Psoas muscle (tissue), 8 donors: ENCODE measurements at places on chromosomes 2 and 18.
A peak's percentile ranks its signal among the peaks of the same experiment; 100 is the strongest.

GRCh38 chr18:52888014-52888413 lies 548.0 kb downstream of the DCC start:
- no peak for DNase-seq

GRCh38 chr2:147910990-147911473 lies 66.2 kb downstream of the ACVR2A start:
- DNase-seq, result no peak

- no peak for DNase-seq
Observed at GRCh38 chr2:8549942-8550341, 131.9 kb upstream of the ID2 start.

- DNase-seq, result no peak
Observed at GRCh38 chr2:165874445-165875039, 79.0 kb downstream of the TTC21B start.

GRCh38 chr2:237978058-237978712 lies 11.4 kb downstream of the UBE2F start:
- no peak for DNase-seq

GRCh38 chr18:8948471-8949149 lies 153.9 kb upstream of the NDUFV2 start:
- DNase-seq, result no peak

DNA sequence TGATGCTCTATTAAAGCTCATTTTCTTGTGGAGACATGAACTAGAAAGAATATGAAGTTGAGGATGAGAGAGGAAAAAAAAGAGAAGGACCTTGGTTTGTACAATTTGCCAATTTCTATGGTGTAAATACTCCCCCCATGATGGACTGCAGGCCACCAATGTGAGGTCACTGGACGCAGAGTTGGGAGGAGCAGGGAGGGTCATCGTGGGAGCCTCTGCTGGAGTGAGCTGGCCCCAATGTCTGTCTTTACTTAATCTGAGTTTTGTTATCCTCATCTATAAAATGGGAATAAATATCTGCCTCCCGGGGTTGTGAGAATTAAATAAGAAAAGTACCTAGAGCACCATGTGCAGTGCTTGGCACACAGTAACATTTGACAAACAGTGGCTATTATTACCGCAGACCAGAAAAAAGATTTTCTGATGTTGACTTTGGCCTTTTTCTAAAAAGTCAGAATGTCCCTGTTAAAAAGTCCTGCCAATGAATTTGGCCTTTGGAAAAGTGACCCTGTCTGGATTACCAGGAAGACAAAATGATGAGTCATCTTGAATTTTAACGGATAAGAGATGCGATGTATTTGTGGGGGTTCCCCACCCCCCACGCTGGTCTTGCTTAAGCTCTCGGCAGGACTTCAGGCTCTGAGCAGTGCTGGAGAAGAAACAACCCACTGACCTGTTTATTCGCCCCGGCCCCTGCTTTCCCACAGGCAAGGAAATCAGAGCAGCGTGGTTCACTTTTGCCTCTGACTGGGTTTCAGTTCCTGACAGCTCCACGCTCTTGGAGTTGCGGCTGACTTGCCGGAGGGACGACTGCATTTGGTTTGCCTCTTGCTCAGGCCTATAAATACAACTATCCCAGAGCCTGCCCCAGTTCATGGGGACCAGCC lies 50.3 kb upstream of the FOSL2 start:
- DNase-seq, result peak; percentile 81

DNA sequence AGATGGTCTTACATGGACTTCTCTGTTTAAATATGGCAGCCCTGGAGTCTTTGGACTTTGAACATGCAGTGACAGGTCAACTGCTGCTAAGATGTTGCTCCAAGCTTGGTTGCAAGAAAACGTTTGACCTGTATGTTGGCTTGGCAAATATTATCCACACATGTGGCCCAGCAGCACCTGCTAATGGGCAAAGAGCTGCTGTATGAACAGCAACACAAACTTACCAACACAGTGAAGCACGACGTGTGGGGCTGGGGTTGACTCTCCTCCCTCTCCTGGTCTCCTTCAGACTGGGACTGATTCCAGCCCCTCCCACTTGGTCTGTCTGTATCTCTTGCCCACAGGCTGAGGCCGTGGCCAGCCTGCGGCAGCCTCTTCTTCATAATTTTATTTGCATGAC lies 3.8 kb downstream of the KCNE4 start:
- peak; percentile 15 for DNase-seq

GRCh38 chr2:45343251-45344017 lies 267.6 kb downstream of the SRBD1 start:
- no peak for DNase-seq

DNA sequence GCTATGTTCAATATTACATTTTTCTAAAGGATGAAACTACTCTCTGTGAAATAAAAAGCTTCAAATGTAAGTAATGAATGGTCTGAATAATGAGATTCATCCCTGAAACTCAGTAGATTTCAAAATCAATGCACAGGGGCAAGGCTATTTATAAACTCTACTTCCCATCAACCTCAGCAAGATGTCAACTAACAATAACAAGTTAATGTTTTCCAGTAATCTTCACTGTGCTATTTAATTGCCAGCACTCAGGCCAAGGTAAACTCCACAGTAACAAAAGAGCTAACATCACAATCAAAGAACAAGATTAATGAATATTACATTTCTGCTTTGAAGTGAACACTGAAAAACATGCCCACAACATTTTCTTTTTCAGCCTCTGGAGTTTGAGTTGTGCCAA lies 144.3 kb upstream of the ZFP36L2 start:
- no peak for DNase-seq

- no peak for DNase-seq
Observed at GRCh38 chr2:33526132-33526531, 49.7 kb downstream of the RASGRP3 start.

DNA sequence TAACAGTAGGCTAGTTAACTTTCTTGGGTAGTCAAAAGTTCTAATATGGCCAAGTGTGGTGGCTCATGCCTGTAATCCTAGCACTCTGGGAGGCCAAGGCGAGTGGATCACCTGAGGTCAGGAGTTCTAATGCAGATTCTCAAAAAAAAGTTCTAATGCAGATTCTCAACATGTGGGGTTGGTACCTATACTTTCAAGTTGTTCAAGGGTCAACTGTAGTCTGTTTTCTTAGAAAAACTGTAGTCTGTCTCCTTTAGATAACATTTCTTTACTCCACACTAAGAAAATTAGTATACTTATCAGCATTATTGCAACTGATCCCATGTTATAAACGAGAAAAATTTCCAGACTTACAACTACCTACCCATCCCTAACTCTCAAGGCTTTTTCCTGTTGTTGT lies 16.6 kb downstream of the INO80D start:
- no peak for DNase-seq

DNA sequence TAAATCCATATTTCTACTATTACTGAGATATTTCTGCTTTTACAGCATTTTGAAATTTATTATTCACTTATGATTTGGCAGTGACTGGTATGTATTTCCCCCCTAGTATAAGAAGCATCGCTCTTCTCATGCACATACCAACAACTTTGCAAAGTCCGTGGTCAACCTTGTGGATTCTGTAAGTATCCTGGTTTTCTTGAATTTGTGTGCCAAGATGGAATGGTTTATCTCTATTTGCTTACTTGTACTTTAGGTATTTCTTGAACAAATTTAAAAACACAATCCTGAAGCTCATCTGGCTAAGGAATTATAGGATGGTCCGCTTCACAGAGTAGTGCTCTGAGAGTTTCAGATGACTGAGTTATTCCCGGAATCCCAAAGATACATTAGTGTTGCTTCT lies 85.0 kb upstream of the FAM237A start:
- DNase-seq, result no peak

GRCh38 chr2:32572737-32573136 lies 55.1 kb upstream of the TTC27 start:
- no peak for DNase-seq
